Small intestine (tissue), 16 donors: ENCODE measurements at places on chromosomes 5 and 9. TPM values are rescaled to one million over a fixed set of nuclear protein-coding genes. Genes with fewer than 3 reads are reported as not detected.

The PIP5KL1 gene
- polyA plus RNA-seq = 0.81 TPM

The FNBP1 gene
- polyA plus RNA-seq = 11.0 TPM

The PCDHGA3 gene
- not detected for polyA plus RNA-seq

The ACSL6 gene
- polyA plus RNA-seq = 3.5 TPM

DNA sequence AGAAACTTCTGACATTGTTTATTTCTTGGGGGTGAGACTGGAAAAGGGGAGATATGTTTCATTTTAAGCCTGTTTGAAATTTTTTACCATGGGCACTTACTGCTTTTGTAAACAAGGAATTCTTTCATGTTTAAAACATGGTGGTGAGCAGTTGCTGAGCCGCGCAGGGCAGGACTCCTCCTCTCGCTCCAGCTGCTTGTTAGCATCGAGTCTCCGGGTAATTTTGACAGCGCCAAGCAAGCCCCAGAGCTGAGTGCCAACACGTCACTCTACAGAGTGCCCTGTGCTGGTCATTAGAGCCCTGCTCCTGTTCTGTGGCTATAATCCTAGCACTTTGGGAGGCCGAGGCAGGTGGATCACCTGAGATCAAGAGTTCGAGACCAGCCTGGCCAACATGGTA is 116.5 kb upstream of the MSX2 start:
- no peaks in the 10 kb centered on the region for H3K4me1 ChIP-seq
- no peak overlapping the region for H3K27ac ChIP-seq
- H3K27me3 ChIP-seq = no peaks in the 10 kb centered on the region

GRCh38 chr5:127418367-127418766 is 99.1 kb upstream of the PRRC1 start:
- no peaks in the 10 kb centered on the region for H3K36me3 ChIP-seq
- no peak overlapping the region for H3K4me3 ChIP-seq
- no peak for DNase-seq

- H3K27ac ChIP-seq = no peak overlapping the region
- no peaks in the 10 kb centered on the region for H3K36me3 ChIP-seq
- peaks cover 3% of the 10 kb centered on the region for H3K4me1 ChIP-seq
- no peak overlapping the region for H3K4me3 ChIP-seq
- no peaks in the 10 kb centered on the region for H3K27me3 ChIP-seq
Measured at GRCh38 chr9:19136129-19136528, 8.8 kb upstream of the PLIN2 start.

DNA sequence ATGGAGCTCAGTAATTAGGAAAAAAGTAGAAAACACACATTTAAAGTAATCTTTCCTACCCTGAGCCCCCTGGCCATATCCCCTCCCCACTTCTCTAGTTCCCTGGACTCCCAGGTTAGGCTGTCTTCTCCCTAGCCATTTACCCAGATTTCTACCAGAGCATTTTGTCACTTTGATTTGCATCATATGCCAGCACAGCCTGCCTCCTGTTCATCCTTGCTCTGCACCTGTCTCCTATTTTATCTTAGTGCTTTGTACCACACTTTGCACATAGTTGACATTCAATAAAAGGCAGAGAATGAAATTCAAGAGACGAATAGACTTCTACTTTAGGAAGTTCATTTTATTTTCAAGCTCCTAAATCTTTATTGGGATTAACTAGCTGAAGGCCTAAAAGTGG is 344.5 kb downstream of the EBF1 start:
- no peaks in the 10 kb centered on the region for H3K36me3 ChIP-seq
- no peak overlapping the region for H3K4me3 ChIP-seq
- no peak overlapping the region for H3K27ac ChIP-seq
- no peaks in the 10 kb centered on the region for H3K4me1 ChIP-seq
- no peaks in the 10 kb centered on the region for H3K27me3 ChIP-seq
- DNase-seq = no peak

DNA sequence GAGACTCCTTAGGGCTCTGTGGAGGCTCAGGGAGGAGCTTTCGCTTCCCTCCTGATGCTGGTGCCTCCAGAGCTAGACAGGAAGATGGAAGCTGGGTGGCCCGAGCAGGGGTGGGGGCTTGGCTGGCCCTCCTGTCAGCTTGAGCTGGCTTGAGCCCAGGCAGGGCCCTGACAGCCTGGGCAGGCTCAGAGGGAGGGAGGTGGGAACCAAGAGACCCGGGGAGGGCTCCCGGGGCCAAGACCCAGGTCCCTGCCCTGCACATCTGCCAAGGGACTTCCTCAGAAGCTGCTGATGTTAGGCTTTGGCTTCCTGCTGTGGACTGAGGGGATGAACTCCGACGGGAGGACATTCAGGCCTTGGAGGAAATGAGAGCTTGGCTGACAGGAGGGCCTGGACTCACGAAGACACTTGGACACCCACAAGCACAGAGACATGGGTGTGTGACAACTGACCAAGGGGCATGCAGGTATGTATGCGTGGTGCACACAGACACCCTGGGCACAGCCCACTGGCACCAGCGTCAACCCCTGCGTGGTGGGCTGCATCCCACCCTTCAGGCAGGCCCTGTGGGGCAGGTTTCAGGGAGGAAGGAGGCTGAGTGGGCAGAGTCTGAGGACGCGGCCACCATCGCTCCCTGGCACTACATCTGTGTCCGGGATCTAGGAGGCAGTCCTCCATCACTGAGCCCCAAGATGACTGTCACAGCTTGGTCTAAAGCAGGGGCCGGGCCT is 1.7 kb upstream of the LTC4S start:
- H3K4me1 ChIP-seq = no peaks in the 10 kb centered on the region
- no peak for DNase-seq
- peaks cover 24% of the 10 kb centered on the region for H3K36me3 ChIP-seq
- no peak overlapping the region for H3K27ac ChIP-seq
- H3K27me3 ChIP-seq = no peaks in the 10 kb centered on the region
- H3K4me3 ChIP-seq = no peak overlapping the region

DNA sequence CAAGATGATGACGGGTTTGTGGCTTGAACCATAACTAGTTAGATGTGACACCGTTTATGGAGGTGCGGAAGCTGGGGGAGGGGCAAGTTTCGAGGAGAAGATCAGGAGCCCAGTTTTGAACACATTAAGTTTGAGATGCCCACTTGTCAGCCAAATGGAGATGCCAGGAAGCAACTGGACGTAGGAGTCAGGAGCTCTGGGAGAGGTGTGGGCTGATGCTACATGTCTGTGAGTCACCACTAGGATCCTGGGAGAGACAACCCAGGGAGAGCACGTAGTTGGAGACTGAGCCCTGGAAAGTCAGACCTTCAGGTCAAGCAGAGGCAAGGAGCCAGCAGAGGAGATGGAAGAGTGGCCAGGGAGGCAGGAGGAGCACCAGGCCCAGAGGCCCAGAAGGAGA is 48.8 kb upstream of the SLC25A51 start:
- H3K27me3 ChIP-seq = no peaks in the 10 kb centered on the region
- no peak overlapping the region for H3K4me3 ChIP-seq
- H3K36me3 ChIP-seq = peaks cover 3% of the 10 kb centered on the region
- DNase-seq = no peak
- H3K27ac ChIP-seq = no peak overlapping the region
- no peaks in the 10 kb centered on the region for H3K4me1 ChIP-seq

DNA sequence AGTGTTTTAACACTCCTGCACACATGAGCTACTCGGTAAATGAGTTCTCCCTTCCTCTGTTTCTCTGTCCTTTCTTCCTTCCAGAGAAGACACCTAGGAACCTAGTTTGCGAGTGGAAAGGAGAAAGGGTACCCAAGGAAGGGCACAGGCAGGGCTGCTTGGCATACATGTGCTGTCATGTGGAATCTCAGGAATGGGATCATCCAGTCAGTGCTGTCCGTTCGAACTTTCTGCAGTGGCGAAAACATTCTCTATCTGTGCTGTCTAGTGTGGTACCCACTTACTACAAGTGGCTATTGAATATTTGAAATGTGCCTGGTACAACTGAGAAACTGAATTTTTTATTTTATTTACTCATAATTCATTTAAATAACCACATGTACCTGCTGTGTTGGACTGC is 28.0 kb downstream of the NLN start:
- H3K4me1 ChIP-seq = no peaks in the 10 kb centered on the region
- no peak overlapping the region for H3K27ac ChIP-seq
- no peaks in the 10 kb centered on the region for H3K36me3 ChIP-seq

- H3K4me1 ChIP-seq = no peaks in the 10 kb centered on the region
- H3K27me3 ChIP-seq = no peaks in the 10 kb centered on the region
- H3K36me3 ChIP-seq = no peaks in the 10 kb centered on the region
- H3K4me3 ChIP-seq = no peak overlapping the region
- DNase-seq = peak; percentile 57
Measured at GRCh38 chr9:6068983-6069382, 53.6 kb upstream of the RANBP6 start.

GRCh38 chr5:144189800-144190429 is 19.2 kb downstream of the KCTD16 start:
- H3K27me3 ChIP-seq = no peaks in the 10 kb centered on the region
- peak; percentile 93 for DNase-seq
- H3K27ac ChIP-seq = peak overlapping the region; percentile 50
- peaks cover 5% of the 10 kb centered on the region for H3K4me1 ChIP-seq

- H3K4me1 ChIP-seq = no peaks in the 10 kb centered on the region
- H3K36me3 ChIP-seq = no peaks in the 10 kb centered on the region
- peak; percentile 83 for DNase-seq
- H3K27ac ChIP-seq = peak overlapping the region; percentile 60
- H3K4me3 ChIP-seq = no peak overlapping the region
Measured at GRCh38 chr5:54285686-54286085, 24.7 kb downstream of the ARL15 start.

DNA sequence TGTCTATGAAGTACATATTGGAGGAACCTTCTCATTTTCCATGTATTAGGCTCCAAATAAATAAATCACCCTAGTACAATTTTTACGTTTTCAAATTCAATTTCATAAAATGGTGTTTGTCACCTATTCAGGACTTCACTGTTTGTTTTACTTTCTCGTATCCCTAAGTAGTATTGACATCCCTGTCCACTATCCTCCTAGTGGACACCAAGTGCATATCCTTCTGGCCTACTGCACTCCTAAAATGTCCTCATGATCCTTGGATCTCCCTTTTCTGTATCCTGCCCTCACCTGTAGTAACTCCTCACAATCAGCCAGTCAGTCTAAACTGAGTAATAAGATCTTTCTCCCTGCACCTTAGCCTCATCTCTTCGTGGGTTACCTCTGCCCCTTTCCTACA is 539.9 kb downstream of the DMRTA1 start:
- H3K27ac ChIP-seq = no peak overlapping the region
- H3K36me3 ChIP-seq = no peaks in the 10 kb centered on the region
- H3K4me3 ChIP-seq = no peak overlapping the region
- H3K4me1 ChIP-seq = no peaks in the 10 kb centered on the region

- no peak overlapping the region for H3K27ac ChIP-seq
- H3K36me3 ChIP-seq = no peaks in the 10 kb centered on the region
- no peaks in the 10 kb centered on the region for H3K27me3 ChIP-seq
- no peaks in the 10 kb centered on the region for H3K4me1 ChIP-seq
Measured at GRCh38 chr9:20472342-20473045, 149.8 kb downstream of the MLLT3 start.

- no peaks in the 10 kb centered on the region for H3K4me1 ChIP-seq
- DNase-seq = no peak
- no peak overlapping the region for H3K27ac ChIP-seq
Measured at GRCh38 chr9:16501726-16502125, 368.7 kb downstream of the BNC2 start.

DNA sequence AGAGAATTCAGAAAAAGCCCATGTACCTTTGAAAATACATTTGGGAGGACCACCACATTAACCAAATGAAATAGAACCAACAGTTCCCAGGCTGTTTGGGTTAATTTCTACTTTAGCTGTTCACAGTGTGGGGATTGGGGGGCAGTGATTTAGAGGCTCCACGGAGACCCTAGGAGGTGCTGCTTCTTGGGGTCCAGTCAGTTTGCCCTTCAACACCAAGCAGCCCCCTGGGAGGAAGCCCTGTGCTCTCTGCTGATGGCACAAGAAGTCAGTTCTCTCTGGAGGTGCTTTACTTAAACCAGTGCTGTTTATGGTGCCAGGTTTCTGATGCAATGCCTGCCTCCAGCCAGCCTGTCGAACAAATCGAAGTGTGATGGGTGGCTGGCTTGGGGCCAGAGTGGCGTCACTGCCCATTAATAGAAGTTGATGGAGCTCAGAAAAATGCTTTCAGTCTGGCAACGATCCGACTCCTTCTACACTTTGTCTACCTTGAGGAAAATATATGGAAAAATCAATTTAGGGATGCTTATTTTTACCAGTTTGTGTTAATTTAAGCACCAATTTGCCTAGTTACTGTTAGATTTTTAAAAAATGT is 134.0 kb downstream of the SNX18 start:
- H3K27me3 ChIP-seq = no peaks in the 10 kb centered on the region
- H3K4me3 ChIP-seq = no peak overlapping the region
- H3K27ac ChIP-seq = no peak overlapping the region
- H3K4me1 ChIP-seq = no peaks in the 10 kb centered on the region

DNA sequence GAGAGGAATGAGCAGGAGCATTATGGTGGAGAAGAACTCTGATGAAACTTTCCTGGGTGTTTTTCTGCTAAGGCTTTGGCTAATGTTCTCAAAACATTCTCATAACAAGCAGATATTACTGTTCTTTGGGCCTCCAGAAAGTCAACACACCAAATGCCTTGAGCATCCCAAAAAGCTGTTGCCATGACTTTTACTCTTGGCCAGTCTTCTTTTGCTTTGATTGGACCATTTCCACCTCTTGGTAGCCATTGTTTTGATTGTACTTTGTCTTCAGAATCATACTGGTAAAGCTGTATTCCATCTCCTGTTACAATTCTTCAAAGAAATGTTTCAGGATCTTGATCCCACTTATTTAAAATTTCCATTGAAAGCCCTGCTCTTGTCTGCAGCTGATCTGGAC is 139.6 kb downstream of the MAN2A1 start:
- peaks cover 12% of the 10 kb centered on the region for H3K36me3 ChIP-seq
- no peak overlapping the region for H3K4me3 ChIP-seq
- no peak for DNase-seq
- no peaks in the 10 kb centered on the region for H3K4me1 ChIP-seq

GRCh38 chr5:171649075-171649401 is 136.6 kb upstream of the SMIM23 start:
- H3K27ac ChIP-seq = no peak overlapping the region
- H3K27me3 ChIP-seq = no peaks in the 10 kb centered on the region
- H3K4me3 ChIP-seq = no peak overlapping the region
- DNase-seq = no peak
- H3K4me1 ChIP-seq = no peaks in the 10 kb centered on the region
- H3K36me3 ChIP-seq = no peaks in the 10 kb centered on the region

GRCh38 chr5:10214041-10214440 is 35.6 kb downstream of the ATPSCKMT start:
- H3K4me1 ChIP-seq = no peaks in the 10 kb centered on the region
- no peak for DNase-seq
- H3K27me3 ChIP-seq = no peaks in the 10 kb centered on the region
- H3K27ac ChIP-seq = no peak overlapping the region
- no peaks in the 10 kb centered on the region for H3K36me3 ChIP-seq

DNA sequence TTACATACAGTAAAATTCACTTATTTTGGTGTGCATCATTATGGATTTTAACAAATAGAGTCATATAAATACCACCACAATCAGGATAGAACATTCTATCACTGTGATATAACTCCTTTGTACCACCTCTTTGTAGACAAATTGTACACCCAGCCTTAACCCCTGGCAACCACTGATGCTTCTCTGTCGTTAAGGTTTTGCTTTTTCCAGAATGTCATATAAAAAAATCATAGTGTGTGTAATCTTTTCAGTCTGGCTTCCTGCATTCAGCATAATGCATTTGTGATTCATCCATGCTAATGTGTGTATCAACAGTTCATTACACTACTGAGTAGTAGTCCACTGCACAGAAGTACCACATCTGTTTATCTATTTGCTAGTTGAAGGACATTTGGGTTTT is 81.2 kb downstream of the ARSB start:
- H3K36me3 ChIP-seq = no peaks in the 10 kb centered on the region
- no peak overlapping the region for H3K27ac ChIP-seq
- no peaks in the 10 kb centered on the region for H3K4me1 ChIP-seq
- no peaks in the 10 kb centered on the region for H3K27me3 ChIP-seq
- no peak overlapping the region for H3K4me3 ChIP-seq
- DNase-seq = no peak
